ENCODE measurements at places on chromosomes 11 and 22.

- peak; percentile 95 for DNase-seq
Observed at GRCh38 chr22:20569059-20570058, 61.9 kb downstream of the MED15 start.

- DNase-seq = peak; percentile 22
Observed at GRCh38 chr11:105903113-105903512, 118.9 kb downstream of the MSANTD4 start.

- DNase-seq = no peak
Observed at GRCh38 chr22:17334059-17334458, 35.2 kb upstream of the CECR2 start.

GRCh38 chr22:50610581-50610980 lies 10.0 kb downstream of the MAPK8IP2 start:
- no peak for DNase-seq

DNA sequence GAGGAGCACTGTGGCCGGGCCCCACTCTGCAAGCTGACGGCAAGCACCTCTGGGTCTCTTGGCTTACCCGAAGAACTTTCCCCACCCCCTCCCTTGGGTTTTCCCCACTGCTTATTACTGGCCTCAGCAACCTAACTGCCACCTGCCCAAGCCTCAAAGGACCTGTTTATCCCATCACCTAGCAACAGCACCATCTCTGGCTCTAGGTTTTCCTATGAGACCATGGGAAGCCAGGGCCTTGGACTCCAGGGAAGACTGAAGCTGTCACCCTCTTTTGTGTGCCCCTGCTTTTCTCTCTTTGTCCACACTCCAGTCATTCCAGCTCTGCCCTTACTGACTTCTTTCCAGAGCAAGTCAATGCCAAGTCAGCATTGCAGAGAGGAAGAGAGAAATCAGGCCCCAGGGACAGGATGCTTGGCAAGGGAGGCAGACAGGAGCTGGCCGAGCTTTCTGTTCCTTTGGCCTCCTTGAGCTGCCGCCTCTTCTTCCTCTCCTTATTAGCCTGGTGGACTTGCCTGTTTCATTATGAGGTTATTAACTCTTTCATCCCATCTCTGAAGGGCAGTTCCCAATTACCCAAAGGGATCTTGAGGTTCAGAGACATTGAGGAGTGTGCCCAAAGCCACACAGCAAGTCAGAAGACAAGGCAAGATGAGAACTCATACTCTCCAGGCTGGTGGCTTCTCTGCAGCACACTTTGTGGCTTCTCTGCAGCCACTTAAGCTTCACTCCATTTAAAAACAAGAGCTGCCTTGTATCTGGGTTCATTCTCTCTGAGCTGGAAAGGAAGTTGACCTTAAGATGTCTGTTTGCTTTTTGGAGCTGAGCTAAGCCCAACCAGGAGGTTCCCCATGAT lies at the start of gene SMIM35:
SMIM35 (minus strand) TSS at position 51 of the 856 bp plus-strand sequence. CDS start 206 bp downstream, outside the sequence.
- no peak for DNase-seq

DNA sequence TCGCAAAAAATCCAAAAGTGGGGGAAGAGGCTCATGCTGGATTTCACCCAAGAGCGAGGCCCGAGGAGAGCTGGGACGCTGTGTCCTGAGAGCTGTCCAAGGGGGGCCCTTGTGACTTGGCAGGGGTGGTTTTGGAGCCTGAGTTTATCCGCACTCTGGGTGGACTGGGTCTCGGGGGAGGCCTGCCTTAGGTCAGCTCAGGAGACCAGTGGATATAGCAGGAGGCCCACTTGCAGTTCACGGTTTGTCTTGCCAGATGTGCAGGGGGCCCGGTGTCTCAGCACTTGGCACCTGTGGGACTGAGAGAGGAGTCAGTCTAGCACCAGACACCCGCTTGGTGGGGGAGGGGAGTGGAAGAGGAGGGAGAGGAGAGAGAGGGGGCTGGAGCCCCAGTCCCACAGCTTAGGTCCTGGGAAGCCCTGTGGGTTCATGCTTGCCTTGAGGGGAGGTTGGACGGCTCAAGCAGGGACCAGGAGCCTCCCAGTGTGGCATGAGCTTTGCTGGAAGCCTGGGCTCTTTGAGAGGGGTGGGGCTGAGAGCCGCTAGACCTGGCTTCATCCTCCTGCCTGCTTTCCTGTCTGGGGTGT lies 33.4 kb downstream of the PARVB start:
- DNase-seq = no peak

DNA sequence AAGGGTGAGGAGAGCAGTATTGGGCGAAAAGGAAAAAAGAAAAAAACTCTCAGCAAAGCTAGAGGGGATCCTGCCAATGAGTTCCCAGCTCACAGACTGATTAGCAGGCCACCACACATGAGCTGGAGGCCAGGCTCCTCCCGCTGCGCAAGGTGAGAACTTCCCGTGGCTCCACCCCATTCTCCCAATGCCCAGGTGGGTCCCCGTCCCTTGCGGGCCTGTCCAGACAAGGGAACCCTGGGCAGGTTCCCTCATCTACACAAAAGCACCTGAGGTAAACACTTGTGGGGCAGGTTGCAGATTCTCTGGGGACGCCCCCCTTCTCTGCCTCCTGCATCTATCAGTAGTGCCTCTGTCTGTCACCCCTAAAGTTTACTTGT lies 46.5 kb downstream of the CDPF1 start:
- DNase-seq = no peak

GRCh38 chr11:101255036-101255435 lies 125.4 kb upstream of the PGR start:
- no peak for DNase-seq

- no peak for DNase-seq
Observed at GRCh38 chr11:126999366-126999765, 1.2 kb downstream of the KIRREL3 start.

DNA sequence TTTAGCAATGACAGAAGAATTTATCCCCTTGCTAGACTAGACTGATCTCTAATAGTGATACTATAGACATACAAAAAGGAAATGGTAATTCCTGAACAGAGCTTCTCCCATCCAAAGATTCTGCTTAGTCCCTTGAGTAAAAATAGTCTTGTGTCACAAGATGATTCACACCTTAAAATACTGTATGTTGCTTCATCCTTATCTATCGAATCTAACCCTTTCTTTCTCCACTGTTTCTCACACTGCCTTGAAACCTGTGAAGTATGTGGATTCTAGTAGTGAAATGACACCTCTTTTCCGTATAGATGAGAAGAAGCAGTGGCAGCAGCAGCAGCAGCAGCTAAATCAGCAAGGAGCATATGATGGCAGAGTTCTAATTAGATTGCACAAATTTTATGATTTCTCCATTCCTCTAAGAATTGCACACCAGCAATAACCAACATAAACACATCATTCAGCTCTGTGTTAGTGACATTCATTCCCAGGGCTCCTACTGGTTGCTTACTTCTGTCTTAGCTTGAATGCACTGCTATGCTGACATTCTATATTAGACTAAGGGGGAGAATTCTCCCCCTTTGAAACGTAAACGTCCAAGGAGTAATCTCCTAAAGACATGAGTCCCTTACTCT lies 14.6 kb downstream of the KCNA4 start:
- no peak for DNase-seq

- DNase-seq = no peak
Observed at GRCh38 chr22:40758390-40758789, 60.8 kb downstream of the SLC25A17 start.

- no peak for DNase-seq
Observed at GRCh38 chr11:12270215-12270797, 107.1 kb upstream of the PARVA start.

DNA sequence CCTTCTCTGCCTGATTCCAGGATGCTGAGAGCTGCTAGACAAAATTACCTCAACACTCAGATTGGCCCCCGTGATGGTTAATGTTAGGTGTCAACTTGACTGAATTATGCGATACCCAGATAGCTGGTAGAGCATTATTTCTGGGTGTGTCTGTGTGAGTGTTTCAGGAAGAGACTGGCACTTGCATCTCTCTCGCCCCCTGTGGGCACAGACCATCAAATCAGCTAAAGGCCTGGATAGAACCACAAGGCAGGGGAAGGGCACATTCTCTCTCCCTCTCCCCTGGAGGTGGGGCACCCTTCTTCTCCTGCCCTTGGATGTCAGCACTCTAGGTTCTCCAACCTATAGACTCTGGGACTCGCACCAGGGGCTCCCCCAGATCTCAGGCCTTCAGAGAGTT lies 79.7 kb downstream of the KIRREL3 start:
- DNase-seq = no peak

DNA sequence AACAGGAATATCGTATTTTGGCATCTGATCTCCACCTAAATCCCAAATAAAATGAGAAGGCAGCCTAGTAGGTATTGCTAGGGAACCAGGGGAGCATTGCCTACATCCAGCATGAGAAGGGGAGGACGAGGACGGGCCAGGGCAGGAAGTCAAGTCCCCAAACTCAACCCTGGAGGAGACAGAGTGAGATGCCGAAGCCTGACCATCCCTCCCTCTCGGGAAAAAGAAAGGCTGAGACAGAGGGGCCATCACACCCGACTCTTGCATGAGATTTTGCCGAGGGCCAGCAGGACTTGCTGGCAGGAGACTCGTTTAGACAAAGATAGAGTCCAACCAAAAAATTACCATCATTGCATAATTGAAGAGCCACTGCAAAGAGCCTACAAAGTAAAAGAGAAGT lies 50.2 kb upstream of the SPATA19 start:
- DNase-seq = no peak

- DNase-seq = no peak
Observed at GRCh38 chr22:19746726-19747125, 13.9 kb upstream of the TBX1 start.

DNA sequence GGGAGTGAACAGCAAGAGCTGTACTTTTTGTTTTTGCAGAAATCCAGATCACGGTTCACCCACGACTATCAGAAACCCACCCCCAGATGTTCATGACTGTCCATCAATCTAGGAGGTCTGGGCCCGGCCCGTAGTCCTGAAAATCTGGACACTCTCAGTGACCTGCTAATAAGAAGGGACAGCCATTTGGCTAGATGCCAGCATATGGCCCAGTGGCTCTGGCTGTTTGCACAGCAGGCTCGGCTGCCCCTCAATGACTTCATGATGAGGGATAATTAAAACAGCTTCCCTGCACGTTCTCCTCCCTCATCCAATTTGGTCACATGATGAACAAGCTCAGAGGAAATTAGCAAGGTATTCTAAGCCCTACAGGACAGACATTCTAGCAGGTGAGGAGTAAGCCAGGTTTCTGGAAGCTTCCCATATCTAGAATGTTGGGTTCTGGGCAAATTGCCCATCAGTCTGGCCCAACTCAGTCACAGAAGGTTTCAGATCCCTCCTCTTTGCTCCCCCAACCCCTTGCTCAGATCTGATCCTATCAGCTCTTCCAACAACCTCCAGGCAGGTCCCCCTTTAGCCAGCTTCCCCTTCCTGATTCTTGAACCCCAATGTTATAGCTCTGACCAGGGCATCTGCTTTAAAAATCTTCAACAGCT lies 397.3 kb downstream of the SHANK2 start:
- no peak for DNase-seq

- DNase-seq = no peak
Observed at GRCh38 chr22:44621401-44622146, 80.4 kb upstream of the PRR5 start.

DNA sequence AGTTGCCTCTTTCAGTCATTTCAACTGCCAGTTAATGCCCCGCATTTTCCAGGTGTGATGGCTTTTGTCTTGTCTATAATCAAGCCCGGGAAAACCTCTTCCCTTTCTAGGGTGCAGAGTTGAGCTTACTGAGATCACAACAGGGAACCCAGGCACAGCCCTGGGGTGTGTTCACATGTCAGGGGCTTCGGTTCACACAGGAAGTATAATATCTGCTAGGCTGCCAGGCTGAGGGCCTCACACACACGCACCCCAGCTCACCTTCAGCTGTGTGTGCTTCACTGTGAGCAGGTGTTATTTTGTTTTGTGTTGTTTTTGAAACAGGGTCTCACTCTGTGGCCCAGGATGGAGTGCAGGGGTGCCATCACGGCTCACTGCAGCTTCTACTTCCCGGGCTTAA lies 9.7 kb upstream of the SOX10 start:
- DNase-seq = no peak

- DNase-seq = no peak
Observed at GRCh38 chr22:27576413-27576812, 225.1 kb downstream of the MN1 start.

DNA sequence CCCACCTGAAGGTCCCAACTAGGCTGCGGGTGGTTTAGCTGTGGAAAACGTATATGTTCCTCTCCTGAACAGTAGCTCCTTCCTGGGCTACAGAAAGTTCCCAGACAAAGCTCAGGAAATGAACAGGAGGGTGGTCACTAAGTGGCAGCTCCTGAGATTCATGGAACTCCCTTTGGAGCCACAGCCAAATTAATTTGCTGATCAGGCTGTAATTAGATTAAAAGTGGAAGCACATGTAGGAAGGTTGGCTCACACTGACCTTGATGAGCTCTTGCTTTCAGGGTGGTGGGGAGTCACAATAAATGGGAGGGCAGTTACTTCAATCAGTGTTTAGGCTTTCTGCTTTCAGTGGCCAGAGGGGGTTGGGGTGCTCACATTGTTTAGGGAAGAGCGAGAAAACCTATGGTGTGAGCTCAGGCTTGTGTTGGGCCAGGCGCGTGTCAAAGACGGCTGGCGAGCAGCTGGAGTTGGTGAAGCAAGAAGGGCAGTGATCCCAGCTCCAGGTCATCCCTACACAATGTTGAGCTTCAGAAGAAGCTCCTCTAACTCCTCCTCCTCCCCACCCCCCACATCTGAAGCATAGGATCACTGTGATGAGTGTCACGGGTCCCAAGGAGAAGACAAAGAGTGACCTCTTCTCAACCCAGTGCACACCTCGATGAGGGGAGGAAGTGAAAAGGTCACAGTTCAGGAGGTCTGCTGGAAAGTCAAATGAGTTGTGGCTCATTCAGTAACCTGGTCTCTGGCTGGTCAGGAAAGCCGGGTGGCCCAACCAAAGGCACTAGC lies 42.5 kb downstream of the CLPB start:
- DNase-seq = no peak

GRCh38 chr22:49215840-49216239 lies 611.8 kb downstream of the BRD1 start:
- DNase-seq = no peak

GRCh38 chr11:96319898-96320656 lies 22.9 kb downstream of the MAML2 start:
- no peak for DNase-seq

DNA sequence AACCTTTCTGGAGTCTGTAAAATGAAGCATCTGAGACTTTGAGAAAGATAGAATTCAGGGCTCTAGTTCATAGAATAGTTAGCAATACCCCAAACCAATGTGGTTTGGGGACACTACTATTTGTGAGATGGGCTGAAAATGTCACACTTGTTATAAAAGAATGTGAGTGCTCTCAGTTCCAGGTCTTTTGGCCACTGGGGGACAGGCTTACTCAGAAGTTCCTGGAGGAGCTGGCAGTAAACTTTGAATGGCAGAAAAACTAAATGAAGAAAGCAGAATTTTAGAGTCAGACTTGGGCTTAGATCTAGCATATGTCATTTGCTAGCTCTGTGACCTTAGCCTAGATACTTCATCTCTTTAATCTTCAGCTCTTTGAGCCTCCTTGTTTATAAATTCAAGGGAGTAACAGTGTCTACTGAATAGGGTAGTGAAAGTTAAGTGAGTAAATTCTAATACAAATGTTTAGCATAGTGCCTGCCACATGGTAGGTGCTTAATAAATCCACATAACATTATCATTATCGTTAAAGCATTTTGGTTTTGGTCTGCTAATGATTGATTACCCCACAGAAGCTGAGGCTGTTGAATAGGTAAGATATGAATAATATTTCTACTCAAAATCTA lies 3.7 kb downstream of the LYVE1 start:
- DNase-seq = no peak

GRCh38 chr11:65401803-65402248 lies 15.4 kb downstream of the FRMD8 start:
- DNase-seq = no peak
